ENCODE measurements at places on chromosomes 6 and 20.

GRCh38 chr6:8731874-8732273, 296.5 kb upstream of the SLC35B3 start:
- DNase-seq, result no peak

GRCh38 chr20:10201321-10201870, 17.2 kb upstream of the SNAP25 start:
- DNase-seq, result no peak

DNA sequence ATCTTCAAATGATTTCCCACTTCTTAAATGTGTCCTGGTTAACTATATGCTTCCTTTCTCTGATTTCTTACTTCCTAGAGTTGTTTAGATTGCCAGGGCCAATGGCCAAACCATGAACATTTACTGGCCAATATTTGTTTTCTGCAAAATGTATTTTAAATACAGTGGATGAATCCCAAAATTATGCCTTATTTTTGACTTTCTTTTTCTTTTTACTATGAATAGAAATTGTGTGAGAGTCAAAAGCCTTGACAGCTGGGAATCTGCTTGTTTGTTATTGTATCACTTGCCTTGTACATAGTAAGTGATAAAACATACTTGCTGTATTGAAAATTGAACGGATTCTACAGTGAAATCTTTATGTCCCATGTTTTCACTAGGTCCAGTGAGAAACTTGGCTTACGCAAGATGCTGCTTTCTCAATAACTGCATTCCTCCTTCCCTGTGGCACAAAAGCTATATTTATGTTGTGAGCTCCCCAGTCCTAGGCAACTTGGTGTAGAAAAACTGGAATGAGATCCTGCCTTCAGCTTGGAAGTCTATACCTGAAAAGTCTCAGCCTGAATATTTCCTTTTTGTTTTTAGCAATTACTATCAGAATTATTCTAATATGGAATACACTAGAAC, 295.2 kb downstream of the EPHA7 start:
- DNase-seq, result no peak

DNA sequence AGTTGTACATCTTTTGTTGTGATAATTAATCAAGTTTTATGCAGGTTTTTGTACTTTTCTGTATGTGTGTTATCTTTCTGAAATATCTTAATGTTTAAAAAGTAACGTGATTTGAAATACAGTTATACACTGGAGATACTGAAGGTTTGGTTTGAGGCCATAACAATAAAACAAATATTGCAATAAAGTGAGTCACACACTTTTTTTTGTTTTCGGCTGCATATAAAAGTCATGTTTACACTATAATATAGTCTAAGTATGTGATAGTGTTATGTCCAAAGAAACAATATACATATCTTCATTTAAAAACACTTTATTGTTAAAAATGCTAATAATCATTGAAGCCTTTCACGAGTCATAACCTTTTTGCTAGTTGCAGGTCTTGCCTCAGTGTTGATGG, 473.1 kb upstream of the GJE1 start:
- DNase-seq, result no peak

DNA sequence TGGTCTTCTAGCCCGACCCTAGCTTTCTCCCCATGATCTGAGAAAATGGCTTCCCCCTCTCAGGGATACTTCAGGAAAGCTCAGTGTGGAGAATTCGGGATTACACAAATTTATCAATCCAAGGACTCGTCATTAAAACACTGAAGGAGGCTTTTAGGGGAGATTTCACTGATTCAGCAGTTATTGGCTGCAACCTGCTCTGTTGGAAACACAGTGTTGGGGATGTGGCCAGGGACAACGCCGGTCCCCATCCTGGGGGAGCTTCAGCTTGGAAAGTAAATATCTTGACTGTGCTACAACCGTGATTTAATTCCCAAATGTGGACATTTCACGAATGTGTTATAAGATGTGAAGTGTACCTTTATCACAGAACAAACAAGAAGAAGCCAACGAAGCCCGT, 44.8 kb upstream of the ZNF831 start:
- DNase-seq, result no peak

- DNase-seq, result no peak
Observed at GRCh38 chr6:28774292-28775051, 149.3 kb downstream of the TRIM27 start.

- DNase-seq, result no peak
Observed at GRCh38 chr6:137878486-137879285, 11.6 kb downstream of the TNFAIP3 start.

DNA sequence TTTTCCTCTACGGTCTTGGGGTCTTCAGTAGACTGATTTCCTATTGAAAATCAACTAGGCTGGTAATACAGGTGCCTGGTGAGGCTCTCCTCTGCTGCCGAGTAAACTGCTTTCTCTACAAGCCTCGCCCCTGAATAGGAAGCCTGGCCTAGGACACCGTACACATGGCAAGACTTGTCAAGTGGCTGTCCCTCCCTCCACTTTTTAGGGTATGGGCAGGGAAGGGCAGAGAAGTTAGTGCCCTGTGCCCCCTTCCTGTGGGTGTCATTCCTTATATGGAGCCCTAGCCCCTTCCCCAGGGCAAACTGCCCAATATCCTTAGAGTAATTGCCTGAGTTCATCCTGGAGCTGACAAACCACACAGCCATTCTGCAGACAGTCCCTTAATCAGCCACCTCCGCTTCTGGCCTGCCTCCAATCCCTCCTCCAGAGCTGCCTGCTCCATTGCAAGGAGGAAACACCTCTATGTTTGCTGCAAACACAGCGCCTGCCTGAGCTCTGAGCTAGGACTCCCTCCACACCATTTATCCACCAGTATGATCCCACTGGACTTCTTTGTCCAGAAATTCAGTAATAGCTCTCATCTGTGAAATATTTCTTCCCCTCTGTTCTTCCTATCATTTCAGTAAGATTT, 93.1 kb downstream of the CHD6 start:
- no peak for DNase-seq

- DNase-seq, result no peak
Observed at GRCh38 chr20:41510847-41511450, 107.2 kb downstream of the CHD6 start.

DNA sequence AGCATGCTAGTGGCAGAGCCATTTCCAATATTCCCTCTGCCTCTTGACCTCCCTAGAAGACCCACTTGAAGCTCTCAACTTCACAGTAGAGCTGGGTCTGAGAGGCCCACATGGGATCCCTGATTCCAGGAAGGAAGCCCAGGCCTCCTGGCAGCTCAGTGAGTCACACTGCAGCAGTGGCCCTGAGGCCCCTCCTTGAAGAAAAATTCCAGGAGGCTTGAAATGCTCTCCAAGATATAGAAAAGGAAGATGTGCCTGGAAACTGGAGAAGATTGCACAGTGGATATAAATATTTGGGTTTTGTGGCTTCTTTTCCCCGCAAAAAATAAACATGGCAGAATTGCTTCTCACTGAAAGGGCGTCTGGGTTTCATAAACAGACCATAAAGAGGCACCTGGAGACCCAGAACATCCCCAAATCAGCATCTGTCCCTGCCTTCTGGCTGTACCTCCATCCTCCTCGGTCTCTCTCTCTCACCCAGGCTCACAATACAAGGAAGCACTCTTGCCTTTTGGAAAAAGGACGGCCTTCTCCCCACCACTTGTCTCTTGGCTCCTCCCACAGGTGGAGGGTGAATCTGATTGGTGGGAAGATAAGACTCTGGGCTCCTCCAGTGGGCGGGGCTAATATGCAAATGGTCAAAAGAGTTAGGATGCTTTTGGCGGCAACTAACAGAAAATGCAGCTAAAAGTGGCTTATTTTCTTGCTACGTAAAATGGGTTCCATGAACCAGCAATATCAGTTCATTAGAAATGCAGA, 200.0 kb upstream of the SULF2 start:
- DNase-seq, result no peak

- no peak for DNase-seq
Observed at GRCh38 chr6:48176645-48177308, 65.8 kb upstream of the PTCHD4 start.

GRCh38 chr6:15396808-15397207, 150.9 kb downstream of the JARID2 start:
- no peak for DNase-seq

DNA sequence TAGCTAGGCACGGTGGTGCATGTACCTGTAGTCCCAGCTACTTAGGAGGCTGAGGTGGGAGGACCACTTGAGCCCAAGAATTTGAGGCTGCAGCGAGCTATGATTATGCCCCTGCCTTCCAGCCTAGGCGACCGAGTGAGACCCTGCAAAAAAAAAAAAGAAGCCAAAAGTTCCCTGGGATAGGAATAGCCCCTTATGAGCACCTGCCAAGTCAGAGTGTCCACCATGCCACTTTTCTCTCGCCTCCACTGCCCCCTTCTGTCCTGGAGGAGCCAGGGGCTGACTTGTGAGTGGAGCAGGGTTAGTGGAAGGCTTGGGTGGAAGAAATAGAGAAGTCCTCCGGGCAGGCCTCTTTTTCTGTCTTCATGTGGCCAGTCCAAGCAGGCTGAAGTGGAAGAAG, 12.1 kb upstream of the DDX27 start:
- no peak for DNase-seq

DNA sequence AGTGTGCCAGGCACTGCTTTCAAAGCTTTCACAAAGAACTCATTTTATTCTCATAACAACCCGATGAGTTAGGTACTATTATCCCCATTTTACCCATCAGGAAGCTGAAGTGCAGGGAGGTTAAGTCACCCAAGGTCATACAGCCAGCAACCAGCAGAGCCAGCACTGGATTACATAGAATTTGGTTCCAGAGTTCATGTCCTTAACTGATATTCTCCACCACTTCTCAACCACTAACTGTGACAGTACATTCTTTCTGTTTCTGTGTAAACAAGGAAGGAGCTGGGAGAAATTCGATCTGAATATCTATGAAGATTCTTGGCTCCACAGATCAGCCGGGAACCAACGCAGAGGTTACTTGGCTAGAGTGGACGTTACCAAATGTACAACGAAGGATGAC, 98.0 kb downstream of the KIF16B start:
- no peak for DNase-seq

- DNase-seq, result no peak
Observed at GRCh38 chr6:32932132-32932868, 8.5 kb downstream of the HLA-DMB start.

- no peak for DNase-seq
Observed at GRCh38 chr6:99306341-99306740, 43.1 kb downstream of the FAXC start.

DNA sequence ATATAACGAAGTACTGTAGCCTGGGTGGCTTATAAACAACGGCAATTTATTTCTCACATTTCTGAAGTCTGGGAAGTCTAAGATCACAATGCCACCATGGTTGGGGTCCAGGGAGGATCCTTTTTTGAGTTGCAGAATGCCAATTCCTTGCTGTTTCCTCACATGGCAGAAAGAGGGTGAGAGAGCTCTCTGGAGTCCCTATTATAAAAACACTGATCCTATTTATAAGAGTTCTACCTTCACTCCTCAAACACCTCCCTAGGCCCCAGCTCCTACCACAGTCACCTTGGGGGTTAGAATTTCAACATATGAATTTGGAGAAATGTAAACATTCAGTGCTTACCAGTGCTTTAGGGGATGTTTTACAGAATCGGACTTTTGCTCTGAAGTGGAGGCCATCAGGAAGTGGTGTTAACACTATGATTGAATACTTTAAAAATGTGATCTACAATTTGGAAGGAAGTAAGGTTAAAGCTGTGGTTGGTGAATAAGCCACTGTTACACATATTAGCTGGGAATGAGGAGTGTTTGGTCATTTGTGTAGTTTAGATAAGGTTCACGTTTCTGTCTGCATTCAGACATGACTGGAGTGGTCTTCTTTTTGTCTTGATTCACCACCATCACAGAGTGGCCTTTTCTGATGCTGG, 79.9 kb upstream of the SPTLC3 start:
- no peak for DNase-seq

GRCh38 chr6:2492686-2493523, 247.5 kb upstream of the GMDS start:
- DNase-seq, result no peak

DNA sequence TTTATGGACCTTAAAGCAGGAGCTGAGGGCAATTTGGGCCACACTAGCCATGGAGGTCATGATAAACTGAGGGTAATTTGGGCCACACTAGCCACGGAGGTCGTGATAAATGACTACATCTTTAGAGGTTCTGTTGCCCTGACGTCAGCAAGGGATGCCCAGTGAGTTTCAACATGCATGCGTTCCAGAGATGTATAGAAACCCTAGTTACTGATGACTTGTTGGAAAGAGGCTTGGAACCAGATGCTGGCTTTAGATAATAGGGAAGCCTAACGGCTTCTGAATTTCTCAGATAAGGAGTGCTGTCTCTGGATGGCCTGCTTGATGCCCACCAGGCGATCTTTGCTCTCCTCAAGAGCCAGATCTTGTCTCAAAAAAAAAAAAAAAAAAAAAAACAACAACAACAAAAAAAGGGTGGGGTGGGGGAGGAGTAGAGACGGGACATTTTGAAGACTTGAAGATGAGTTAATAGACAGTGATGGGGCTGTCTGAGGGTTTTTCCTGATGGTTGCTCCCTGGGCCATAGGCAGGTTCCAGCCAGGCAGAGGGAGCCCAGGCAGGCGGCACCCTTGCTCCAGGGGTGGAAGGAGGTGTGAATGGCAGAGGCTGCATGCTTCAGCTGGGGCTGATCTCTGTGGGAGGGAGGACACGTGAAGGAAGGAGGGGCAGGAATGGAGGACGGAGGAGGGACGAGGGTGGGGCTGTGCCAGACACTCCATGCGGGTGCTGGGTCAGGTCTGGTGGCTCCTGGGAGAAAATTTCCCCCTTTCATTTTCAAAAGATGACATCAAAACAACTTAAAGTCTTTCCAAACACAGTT, 27.0 kb upstream of the FRMD1 start:
- DNase-seq, result no peak

GRCh38 chr6:147382945-147383554, 125.4 kb upstream of the SAMD5 start:
- DNase-seq, result no peak

GRCh38 chr6:78670802-78671201, 196.5 kb upstream of the IRAK1BP1 start:
- DNase-seq, result no peak

GRCh38 chr6:123715006-123715863, 78.5 kb upstream of the TRDN start:
- no peak for DNase-seq

DNA sequence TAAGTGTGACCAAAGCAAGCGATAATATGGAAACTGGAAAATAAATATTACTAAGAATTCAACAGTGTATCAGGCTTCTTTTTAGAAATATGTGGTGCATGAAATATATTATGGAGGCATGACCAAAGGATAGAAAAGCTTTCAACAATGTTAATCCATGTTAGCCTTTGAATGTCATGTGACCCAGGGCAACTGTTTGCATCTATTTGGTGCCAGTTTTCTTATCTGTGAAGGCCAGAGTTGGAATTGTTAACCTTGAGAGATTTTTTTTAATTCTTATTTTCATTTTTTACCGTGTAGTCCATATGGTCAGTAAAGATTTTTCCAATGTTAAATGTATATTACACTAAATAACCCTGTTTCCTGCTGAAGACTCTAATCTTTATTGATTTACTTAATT, 411.1 kb downstream of the BCKDHB start:
- DNase-seq, result no peak

DNA sequence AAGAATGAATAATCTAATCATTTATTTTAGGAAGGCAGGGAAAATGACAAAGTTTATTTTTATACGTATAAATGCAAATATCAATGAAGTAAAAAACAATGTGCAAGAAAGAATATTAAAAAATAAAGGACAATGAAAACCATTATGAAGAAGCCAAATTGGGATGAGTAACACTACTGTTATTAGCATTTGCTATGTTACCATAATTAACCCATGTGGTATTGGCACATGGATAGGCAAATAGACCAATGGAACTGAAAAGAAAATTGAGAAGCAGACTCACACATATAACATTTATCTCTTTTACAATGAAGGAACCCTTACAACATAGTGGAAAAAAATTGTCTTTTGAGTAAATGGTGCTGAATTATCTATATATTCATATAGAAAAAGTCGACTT, 214.6 kb downstream of the CLVS2 start:
- DNase-seq, result no peak

- DNase-seq, result no peak
Observed at GRCh38 chr6:143562143-143562542, 50.6 kb upstream of the FUCA2 start.
